Activated CD4-positive, alpha-beta T cell treated with anti-CD3 and anti-CD28 coated beads for 4 hours (primary cell): ENCODE measurements at places on chromosomes 3 and 15.

DNA sequence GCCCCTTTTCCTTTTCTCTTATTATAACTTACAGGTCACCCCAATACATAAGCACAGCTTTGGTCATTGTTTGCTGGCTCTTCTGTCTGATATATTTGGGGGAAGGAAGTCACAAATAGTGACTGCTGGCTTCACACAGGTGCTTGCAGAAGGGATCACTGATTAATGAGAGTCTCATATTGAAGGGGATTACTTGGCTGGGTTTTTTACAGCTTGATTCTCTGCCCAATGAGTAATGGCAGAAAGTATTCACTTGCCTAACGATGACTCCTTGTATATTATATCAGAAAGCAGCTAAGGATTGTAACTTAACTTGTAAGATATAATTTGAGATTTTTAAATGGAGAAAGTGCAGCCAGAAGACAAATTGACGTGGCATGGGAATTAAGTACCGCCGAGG is 119.3 kb upstream of the PFN2 start:
- no peak for DNase-seq

DNA sequence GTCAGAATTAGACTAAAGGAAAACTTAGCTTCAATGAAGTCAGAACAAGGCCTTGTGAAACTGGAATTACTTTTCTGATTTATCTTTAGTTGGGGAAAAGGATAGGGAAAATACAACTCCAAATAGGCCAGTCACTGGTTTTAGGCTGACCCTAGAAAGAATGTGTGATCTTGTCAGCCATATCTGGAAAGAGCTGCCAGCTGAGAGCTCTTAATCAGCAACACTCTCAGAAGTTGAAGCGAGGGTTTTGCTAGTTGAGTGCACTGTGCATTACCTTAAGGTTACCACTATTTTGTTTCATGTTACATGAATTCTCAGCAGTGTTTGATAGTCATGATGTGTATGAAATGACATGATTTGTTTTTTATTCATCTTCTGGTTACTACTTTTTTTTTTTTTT is 905.3 kb upstream of the ALCAM start:
- no peak for DNase-seq

DNA sequence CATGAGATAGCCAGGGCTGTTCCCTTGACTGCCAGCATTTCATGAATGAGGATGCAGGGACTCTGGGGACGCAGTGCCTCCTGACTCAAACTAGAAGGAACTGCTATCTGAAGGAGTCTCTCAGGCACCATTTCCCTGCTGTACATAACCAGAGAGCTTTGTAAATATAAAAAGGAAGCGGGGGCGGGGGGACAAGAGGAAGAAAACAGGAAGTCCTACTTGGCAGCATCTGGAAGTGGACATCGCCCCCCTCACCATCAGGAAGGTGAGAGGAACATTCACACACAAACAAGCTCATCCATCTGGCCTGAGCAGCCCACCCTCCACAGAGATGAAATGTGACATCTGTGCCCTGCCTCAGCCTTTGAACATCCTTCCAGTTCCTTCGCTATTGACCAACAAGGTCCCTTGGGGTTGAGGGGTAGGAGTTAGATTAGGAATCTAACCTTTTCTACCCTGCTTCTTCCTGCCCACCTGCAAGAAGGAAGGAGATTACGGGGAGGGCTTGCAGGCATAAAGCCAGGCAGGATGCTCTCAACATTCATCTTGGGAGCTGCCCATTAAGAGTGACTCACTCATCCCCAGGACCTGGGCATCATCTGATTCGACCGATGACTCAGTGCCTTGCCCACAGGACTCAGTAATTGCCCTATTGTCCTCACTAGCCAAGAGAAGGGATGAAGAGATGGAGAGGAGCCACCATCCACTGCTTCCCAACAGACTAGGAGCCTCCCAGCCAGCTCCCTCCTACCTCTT is 31.9 kb downstream of the SH3BP5 start:
- DNase-seq, result no peak

- DNase-seq, result no peak
Observed at GRCh38 chr15:73957276-73957675, 31.0 kb downstream of the LOXL1 start.

DNA sequence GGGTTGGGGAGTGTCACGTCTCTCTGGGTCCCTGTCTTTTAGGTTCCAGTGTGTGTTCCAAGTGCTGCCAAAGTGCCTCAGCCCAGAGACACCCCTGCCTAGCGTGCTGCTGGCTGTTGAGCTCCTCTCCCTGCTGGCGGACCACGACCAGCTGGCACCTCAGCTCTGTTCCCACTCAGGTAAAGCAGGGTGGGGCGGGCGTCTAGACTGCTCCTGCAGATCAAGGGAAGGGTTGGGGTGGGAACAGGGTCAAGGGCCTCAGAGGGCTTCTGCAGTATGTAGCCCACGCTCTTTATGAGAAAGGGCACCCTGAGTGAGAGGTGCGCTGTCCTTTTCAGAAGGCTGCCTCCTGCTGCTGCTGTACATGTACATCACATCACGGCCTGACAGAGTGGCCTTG is 17.2 kb downstream of the ATRIP start:
- DNase-seq, result no peak

DNA sequence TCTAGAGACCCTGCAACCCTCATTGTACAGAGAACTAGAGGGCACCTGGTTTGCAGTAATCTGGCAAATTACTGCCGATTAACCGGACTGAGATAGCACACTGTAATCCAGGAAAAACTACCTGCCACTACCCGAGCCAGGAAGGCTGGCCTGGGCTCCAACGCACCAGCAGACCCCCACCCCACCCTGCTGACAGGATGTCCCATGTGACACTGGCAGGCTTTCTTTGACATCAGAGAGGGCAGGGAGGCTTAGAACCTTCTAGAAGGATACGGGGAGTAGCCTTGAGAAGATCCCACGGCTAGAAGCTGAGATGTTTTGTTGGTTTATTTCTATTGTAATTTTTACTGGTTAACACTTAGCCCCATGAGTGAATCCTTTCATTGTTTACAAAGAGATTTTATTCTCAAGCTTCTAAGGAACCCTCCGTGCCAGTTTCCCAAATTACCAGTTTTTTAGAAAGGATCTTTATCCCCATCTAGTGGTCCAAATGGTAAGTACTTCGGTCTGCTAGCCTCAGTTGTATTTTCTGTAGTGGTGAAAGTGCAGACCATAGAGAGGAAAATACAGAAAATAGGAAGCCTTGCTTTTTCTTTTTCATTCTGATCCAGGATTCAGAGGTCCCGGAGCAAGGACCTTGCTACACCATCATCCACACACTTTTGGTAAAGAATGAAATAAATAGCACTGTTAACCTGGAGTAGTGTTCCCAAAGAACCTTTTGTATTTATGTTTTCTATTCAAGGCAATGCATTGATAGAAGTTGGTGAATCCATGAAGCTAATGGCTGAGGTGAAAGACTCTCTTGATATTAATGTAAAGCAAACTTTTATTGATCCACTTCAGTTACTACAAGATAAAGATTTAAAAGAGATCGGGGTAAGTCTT is 81.9 kb upstream of the ADAMTSL3 start:
- no peak for DNase-seq

DNA sequence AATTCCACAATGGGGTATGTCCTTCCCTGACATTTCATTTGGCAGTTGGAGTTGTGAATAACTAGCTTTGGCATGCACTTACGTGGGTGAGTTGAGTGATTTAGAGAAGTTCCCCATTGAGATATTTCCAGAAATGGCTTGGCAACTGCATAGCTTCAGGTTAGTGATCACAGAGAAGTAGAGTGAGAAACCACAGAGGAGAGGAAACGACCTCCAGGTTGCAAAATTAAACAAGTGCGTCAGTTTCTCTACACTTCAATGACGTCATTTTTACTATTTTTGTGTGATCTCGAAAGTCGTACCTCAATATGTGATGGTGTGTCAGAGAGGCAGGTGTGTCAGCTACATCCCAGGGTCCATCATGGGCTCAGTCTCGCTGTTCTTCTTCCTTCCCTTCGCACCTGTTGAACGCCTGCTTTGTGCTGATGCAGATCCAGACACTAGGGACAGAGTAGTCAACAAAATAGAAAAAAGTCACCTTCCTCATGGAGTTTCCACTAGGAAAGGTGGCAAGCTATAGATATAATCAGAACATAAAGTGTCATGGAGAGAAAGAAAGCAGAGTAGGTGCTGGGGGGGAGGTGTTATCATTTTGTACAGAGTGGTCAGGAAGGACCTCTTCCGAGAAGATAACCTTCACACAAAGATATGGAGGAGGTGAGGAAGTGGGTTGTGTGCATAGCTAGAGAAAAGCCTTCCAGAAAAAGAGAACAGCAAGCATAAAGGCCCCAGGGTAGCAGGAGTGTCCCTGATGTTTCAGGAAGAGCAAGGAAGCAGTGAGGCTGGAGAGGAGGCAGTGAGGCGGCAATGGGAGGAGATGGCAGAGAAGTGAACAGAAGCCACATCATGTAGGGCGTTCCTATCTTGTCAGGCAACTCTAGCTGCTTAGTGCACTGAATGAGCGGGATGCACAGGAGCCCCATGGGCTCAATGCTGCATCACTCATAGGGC is 75.6 kb downstream of the MCTP2 start:
- no peak for DNase-seq

DNA sequence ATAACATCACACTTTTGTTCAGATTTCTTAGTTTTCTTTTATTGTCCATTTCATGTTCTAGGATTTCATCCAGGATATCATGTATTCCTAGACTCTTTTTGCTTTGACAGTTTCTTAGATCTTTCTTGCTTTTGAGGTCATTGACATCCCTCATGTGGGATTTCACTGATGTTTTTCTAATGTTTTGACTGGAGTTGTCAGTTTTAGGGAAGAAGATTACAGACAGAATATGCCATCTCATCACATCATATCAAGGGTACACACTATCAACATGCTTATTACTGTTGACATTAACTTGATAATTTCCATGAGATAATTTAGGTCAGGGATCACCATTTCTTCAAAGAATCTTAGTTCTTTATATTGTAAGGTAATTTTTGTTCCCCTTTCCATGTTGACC is 101.7 kb downstream of the NPAP1 start:
- DNase-seq, result no peak

- no peak for DNase-seq
Observed at GRCh38 chr3:9390265-9390888, 7.0 kb upstream of the SETD5 start.

DNA sequence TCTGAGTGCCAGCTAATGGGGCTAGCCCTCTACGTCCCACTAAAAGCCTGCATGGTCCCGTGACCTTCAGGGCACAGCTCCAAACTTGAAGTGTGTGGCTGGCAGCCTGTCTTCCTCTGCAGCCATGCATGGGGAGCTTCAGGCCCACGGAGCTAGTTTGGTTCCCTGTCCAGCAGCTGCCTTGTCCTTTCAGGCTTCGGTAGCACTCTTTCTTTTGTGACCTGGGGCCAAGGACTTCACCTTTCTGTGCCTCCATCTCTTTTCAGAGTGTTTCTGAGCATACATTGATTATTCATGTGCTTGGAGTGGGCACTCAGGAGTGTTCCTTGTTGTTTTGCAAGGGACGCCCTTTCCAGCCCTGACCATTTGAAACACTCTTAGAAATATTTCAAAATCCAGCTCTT is 155.2 kb downstream of the DNAJB8 start:
- no peak for DNase-seq

GRCh38 chr3:37666618-37667017 is 195.1 kb upstream of the CTDSPL start:
- DNase-seq, result no peak

DNA sequence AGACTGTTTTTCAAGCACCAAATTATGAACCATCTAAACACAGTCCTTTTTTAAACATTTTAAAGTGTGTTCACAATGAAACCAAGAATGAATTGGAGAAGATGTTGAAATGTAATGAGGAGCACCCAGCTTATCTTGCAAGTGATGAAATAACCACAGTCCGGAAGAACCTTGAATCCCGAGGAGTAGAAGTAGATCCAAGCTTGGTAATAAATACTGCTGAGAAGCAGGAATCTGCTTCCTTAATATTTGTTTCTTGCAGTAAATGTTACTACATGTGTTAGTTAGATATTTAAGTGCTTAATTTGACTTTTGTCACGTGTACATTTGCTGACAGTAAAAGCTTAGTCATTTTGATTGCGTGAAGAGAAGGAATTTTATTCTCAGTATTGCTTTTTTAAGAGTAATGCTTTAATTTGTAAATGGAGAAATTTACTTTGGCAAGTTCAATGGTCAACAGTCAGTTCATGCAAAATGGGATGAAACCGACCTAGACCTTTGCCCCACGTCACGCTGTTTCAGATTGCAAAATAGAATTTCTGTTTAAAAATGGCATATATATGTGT is 69.8 kb downstream of the OPA1 start:
- no peak for DNase-seq

GRCh38 chr3:8851703-8852102 is 82.3 kb upstream of the OXTR start:
- no peak for DNase-seq

GRCh38 chr3:141519587-141519986 is 32.8 kb downstream of the RASA2 start:
- no peak for DNase-seq

DNA sequence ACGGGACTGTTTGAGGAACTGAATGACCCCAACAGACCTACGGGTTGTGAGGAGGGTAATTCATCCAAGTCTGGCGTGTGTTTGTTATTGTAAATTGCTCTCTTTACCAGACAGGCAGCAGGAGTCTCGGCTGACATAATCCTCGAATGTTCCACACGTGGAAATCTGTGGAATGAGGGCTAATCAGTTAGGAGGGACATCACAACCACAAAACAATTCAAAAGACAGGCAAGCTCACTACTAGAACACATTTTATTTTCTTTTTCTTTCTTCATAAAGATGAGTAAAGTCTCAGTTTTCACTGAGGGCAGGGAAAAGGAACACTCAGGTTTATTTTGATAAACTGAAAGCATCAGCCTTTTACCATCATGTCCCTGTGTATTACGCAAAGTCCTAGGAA is 53.8 kb downstream of the GRK7 start:
- DNase-seq, result no peak

DNA sequence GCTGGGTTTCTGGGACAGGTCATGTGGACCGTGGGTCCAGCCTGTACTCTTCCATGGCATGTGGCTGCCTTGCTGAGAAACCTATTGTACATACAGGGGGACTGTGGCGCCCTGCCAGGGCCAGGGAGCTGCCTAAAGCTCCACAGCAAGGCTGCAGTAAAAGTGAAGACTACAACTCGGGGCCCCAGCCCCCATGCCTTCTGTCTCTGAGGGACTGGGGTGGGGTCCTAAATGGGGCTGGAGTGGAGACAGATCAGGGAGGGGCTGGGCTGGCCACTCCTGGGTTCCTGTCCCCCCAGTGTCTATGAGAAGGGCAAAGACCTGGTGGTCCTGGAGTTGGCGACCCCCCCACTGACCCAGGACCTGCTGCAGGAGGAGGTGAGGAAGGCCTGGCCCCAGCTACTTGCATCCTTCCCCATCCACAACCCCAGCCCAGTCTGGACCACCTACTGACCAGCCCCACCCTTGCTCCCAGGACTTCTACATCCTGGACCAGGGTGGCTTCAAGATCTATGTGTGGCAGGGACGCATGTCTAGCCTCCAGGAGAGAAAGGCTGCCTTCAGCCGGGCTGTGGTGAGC is 7.3 kb downstream of the VILL start:
- no peak for DNase-seq

- no peak for DNase-seq
Observed at GRCh38 chr3:157532529-157533297, 29.5 kb upstream of the VEPH1 start.

DNA sequence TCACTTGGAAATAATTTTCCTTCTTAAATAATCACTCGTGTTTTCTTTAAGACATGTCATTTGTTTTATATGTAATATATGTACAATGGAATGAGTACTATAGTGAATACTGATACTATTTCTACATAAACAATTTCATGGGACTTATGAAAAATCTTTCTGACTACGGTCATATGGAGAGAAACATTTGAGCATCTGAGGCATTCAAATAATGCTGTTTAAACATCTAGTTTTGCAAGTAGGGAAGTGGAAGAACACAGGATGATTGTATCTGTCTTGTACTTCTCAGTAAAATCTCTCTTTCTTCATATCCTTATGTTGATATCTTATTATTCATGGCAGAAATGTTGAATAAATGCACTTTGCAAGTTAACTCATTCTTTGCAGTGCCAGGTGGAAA is 599.5 kb upstream of the KCNMB2 start:
- DNase-seq, result no peak
